ENCODE measurements at places on chromosomes 4 and X. TPM values are rescaled to one million over a fixed set of nuclear protein-coding genes. Genes with fewer than 3 reads are reported as not detected.

Gene TXK
- total RNA-seq, result 0.66 TPM

Gene FGA
- total RNA-seq, result not detected

Gene ARMCX2
- total RNA-seq, result 73.7 TPM

Gene SORBS2
- 0.26 TPM for total RNA-seq

Gene CRMP1
- 0.33 TPM for total RNA-seq

Gene AREG
- total RNA-seq, result 1.5 TPM

Gene PDE6B
- total RNA-seq, result 2.8 TPM

Gene HAND2
- total RNA-seq, result under 0.01 TPM

Gene FAAH2
- total RNA-seq, result under 0.01 TPM

Gene AASDH
- total RNA-seq, result 24.6 TPM

Gene MTNR1A
- total RNA-seq, result not detected

GRCh38 chrX:13180807-13181206 is 136.4 kb upstream of the FAM9C start:
- peak; percentile 51 for DNase-seq

DNA sequence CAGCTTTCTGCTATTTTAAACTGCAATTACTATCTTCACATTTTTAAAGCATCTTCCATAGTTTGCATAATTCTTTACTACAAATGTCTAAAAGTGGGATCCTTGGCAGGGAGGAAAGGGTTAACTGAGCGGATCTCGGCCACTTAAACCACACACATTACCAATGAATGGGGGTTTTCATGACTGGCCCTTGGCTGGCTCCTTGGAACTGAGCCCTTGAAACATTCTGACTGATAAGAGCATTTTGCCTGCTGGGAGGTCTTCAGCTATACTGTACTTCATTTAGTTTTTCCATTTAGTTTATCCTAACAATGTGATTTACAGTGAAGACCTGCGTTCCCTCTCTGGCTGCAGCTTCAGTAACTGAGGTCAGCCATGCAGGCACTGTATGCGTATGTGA is 31.7 kb upstream of the MFAP3L start:
- peak; percentile 11 for DNase-seq

GRCh38 chr4:176376032-176376614 is 56.4 kb downstream of the SPCS3 start:
- DNase-seq, result peak; percentile 63

DNA sequence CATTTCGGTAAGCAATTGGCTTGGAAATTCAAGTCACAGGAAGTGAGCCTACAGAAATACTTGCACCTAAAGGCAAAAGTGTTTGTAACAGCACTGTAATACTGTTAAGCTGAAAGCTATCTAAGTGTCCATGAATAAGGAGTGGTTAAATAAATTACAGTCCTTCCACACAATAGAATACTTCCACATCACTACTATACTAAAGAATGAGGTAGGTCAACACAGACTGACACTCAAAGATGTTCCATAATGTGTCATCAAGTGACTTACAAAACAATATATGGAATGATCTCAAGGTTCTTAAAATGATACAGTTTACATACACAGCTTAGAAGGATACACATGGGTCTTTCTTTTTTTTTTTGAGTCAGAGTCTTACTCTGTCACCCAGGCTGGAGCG is 27.0 kb downstream of the SLC10A6 start:
- no peak for DNase-seq

DNA sequence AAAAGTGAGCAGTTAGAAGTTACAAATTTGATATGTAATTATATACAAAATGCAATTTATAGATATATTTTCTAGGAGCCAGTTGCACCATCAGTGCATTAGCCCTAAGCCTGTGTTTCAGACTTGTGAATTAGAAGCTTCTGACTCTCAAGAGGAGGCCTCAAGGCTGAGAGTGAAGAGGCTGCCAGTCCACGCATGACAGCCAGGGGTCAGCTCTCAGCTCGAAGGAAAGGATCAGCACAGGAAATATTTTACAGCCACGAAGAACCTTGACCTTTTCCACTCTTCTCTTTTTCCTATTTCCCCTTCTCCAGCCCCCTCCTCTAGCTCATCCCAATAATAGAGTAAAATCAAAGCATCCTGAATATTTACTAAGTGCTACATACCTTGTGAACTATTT is 642.4 kb downstream of the TRIML1 start:
- peak; percentile 22 for DNase-seq

GRCh38 chr4:151679231-151679630 is 81.6 kb downstream of the GATB start:
- DNase-seq, result no peak

GRCh38 chr4:47484168-47484567 is 907 bp upstream of the ATP10D start:
- DNase-seq, result no peak

DNA sequence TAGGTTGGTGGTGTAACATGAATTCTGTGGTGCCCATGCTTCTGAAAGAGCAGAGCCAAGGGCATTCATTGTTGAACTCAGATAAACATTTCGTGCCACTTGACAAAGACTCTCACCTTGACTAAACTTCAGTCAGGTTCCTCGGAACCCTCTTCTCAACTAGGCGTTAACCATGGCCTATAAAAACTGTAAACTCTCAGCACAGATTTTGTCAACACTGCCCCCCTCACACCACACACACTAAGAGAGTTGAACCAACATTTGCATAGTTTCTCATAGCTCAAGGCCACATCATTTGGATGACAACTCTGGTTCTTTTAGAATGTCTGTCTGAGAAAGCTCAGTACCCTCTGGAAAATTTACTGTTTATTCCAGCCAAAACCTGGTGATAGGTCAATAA is 28.1 kb downstream of the CASP6 start:
- no peak for DNase-seq

- DNase-seq, result no peak
Measured at GRCh38 chrX:119986203-119986602, 42.7 kb upstream of the NKAP start.

- DNase-seq, result peak; percentile 84
Measured at GRCh38 chrX:7330971-7331746, 183.2 kb upstream of the PUDP start.

- DNase-seq, result peak; percentile 26
Measured at GRCh38 chrX:10884246-10884645, 226.9 kb upstream of the HCCS start.

DNA sequence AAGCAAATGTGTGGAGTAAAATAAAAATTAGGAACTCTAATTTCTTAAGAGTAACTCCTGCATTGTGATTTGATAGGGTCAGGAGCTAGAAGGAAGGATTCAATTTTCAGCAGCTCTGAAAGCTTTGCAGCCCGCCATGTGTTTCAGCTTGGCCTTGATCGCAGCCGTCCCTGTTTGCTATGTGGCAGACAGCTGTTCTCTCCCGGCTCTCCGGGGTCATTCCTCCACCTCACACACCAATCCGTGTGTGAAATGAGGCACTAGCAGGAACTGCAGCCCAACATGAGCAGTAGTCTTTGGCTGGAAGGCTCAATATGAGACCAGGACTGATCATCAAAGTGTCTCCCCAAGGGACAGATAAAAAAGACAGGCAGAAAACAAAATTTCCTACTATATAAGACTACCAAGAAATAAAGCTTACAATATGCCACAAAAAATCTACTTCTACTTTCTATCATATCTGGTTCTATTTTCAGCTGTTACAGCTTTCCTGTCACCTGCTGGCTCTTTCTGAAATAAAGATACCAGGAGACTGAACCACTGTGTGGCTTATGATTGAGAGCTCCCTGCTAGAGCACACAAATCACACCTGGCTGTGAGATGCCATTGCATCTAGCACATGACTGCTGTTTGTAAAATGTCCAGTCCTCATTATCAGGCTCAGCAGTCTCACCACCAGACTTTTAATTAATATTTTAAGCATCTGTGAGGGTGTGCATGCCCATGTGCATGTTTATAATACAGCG is 44.1 kb upstream of the SEC24B start:
- DNase-seq, result no peak

DNA sequence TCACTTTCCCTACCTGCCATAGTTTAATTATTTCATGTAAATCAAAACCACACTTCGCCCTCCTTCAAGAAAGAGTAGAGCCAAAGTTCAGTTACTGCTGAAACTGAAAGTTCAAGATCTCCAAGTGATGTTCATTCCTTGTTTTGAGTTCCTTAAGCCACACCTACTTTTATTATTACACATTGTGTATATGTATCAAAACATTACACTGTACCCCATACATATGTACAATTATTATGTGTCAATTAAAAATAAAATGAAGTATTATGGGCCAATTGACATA is 892.3 kb upstream of the NDST4 start:
- DNase-seq, result no peak

DNA sequence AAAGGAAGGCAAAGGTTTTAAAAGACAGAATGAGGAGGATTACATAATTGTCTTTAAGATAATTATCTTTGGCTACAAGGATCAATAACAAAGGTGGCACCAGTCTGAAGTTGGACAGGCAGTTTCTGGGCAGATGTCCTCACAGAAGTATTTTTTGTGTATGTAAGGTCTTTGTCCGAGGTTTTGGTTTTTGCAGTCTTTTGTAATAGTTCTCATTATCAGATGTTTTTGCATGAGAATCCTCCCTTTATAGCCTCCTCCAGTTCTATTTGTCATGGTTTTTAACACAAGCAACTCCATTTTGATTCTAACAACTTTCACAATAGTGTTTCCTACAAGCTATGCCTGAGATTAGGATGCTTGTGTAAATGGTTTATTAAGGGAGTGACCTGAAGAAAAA is 286.2 kb downstream of the IL1RAPL2 start:
- DNase-seq, result no peak

DNA sequence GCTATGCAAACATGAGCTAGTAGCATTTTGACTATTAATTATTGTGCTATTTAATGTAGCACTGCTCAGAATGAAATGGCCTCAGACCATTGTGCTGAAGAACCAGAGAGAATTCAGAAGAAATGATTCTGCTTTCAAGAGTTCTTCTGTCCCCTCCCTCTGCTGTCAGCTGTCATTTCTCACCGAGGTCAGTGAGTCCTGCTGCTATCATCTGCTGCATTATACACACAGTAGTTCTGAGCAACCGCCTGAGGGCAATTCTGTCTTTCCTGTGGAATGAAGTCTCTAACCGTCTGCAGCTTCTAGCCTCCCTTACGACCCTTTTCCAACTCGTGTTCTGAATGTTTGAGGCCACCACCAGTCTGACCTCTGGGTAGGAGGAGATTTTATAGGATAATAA is 249.4 kb downstream of the HNRNPD start:
- no peak for DNase-seq

- no peak for DNase-seq
Measured at GRCh38 chr4:77028246-77028645, 47.5 kb downstream of the CCNI start.

DNA sequence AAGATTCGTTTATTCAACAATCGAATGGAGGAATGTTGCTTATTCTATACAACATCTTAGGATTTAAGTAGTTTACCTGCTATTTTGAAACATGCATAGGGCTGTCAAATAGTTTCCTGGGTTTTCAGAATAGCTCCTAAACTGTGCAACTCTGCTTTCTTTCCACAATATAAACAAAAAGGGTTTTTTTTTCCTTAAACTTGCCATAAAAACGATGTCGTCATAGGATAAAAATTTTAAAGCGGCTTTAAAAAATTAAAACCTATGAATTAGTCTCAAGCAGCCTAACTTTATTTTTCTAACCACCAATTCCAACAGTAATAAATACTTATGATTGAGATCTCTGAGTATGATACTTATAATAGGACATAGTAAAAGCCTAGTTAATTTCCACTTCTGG is 21.6 kb upstream of the STIM2 start:
- peak; percentile 45 for DNase-seq
